CD8-positive, alpha-beta memory T cell (primary cell): ENCODE measurements at places on chromosomes 16 and 17. TPM values are rescaled to one million over a fixed set of nuclear protein-coding genes. Genes with fewer than 3 reads are reported as not detected.

- no peaks in the 10 kb centered on the region for H3K27me3 ChIP-seq
- no peaks in the 10 kb centered on the region for H3K4me1 ChIP-seq
- H3K27ac ChIP-seq = no peak overlapping the region
- H3K36me3 ChIP-seq = no peaks in the 10 kb centered on the region
- H3K4me3 ChIP-seq = no peak overlapping the region
Measured at GRCh38 chr17:19336938-19337711, 25.4 kb downstream of the B9D1 start.

- H3K36me3 ChIP-seq = no peaks in the 10 kb centered on the region
- DNase-seq = no peak
- no peaks in the 10 kb centered on the region for H3K27me3 ChIP-seq
- no peak overlapping the region for H3K27ac ChIP-seq
- no peak overlapping the region for H3K4me3 ChIP-seq
Measured at GRCh38 chr16:69481901-69482341, 57.5 kb downstream of the CYB5B start.

DNA sequence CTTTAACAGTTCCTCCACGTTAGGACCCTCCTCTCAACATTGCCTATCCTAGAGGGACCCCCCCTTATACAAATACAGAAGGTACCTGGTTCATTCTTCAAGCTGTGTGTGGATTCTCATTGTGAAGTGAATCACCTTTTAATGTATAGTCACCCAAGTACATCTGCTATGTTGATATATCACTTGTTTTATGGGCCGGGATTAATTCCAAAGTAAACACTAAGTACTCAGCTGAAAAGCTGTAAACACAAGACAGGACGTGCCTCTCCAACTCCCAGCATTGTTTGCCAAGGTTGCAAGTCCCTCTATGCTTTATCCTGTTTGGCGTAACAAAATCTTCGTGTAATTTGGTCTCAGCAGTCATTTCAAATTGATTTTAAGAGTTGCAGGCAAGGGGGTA, 123.6 kb downstream of the RBFOX1 start:
- no peaks in the 10 kb centered on the region for H3K27me3 ChIP-seq
- no peaks in the 10 kb centered on the region for H3K4me1 ChIP-seq
- no peak for DNase-seq
- H3K4me3 ChIP-seq = no peak overlapping the region

- no peaks in the 10 kb centered on the region for H3K27me3 ChIP-seq
- H3K27ac ChIP-seq = no peak overlapping the region
- no peaks in the 10 kb centered on the region for H3K36me3 ChIP-seq
- no peak overlapping the region for H3K4me3 ChIP-seq
- DNase-seq = no peak
- H3K4me1 ChIP-seq = no peaks in the 10 kb centered on the region
Measured at GRCh38 chr17:70104791-70105523, 29.9 kb downstream of the KCNJ16 start.

DNA sequence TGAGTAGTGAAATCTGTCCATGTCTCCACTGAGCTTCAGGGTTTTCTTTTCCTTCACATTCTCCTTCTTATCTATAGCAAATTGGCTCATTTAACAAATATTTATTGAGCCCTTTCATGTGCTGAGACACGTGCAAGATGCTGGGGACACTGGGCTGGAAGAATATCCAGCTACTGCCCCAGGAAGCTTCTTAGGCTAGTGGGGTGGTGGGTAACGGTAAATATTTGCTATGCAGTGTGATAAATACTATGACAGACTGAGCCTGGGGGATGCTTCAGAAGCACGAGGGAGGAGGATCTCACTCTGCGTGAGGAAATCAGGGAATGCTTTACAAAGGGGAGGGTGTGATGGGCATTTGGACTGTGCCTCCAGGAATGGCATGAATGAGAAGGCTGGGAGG, 524.1 kb downstream of the GRIN2A start:
- DNase-seq = no peak
- H3K27me3 ChIP-seq = no peaks in the 10 kb centered on the region

- H3K36me3 ChIP-seq = no peaks in the 10 kb centered on the region
- H3K27ac ChIP-seq = no peak overlapping the region
- no peaks in the 10 kb centered on the region for H3K27me3 ChIP-seq
- no peak overlapping the region for H3K4me3 ChIP-seq
- DNase-seq = no peak
- peaks cover 3% of the 10 kb centered on the region for H3K4me1 ChIP-seq
Measured at GRCh38 chr16:11602321-11602720, 15.6 kb upstream of the LITAF start.

DNA sequence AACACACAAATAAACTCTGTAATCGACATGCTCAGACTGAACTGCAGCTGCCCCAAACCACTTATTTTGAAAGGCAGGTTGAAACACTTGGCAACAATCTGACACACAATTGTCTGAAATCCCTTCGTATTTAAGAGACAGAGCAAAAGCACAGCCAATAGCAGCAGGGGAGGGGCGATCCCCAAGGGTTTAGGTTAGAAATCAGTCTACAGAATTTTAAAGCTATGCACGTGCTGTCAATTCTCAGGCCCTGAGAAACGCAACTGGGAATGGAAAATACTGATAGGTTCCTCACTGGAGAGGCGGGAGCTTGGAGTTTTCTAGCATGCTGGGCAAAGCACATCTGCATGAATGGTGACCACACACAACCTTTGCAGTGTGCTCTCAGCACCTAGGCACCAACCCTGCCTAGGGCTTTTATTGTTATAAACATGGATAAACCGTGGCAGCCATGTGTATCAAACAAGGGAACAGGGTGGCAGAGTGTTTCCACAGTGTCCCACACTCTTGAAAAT, 168.0 kb downstream of the AATF start:
- no peaks in the 10 kb centered on the region for H3K36me3 ChIP-seq
- no peak overlapping the region for H3K4me3 ChIP-seq
- no peak for DNase-seq

GRCh38 chr16:2043667-2044451, 3.8 kb downstream of the NTHL1 start:
- DNase-seq = no peak
- H3K27me3 ChIP-seq = no peaks in the 10 kb centered on the region
- H3K36me3 ChIP-seq = no peaks in the 10 kb centered on the region
- no peak overlapping the region for H3K4me3 ChIP-seq
- peaks cover 12% of the 10 kb centered on the region for H3K4me1 ChIP-seq
- no peak overlapping the region for H3K27ac ChIP-seq

GRCh38 chr17:57905875-57906455, 49.2 kb downstream of the CUEDC1 start:
- peaks cover 8% of the 10 kb centered on the region for H3K4me1 ChIP-seq
- H3K27me3 ChIP-seq = no peaks in the 10 kb centered on the region
- no peak overlapping the region for H3K4me3 ChIP-seq
- no peak overlapping the region for H3K27ac ChIP-seq

The ETV4 gene
- 6.4 TPM for total RNA-seq

The HBA1 gene
- total RNA-seq = not detected

The DOC2B gene
- total RNA-seq = 0.15 TPM

The RGS11 gene
- total RNA-seq = 0.09 TPM

The STAC2 gene
- total RNA-seq = not detected

The ACE gene
- 4.6 TPM for total RNA-seq
